ENCODE measurements at places on chromosomes 1 and 21. TPM values are rescaled to one million over a fixed set of nuclear protein-coding genes. Genes with fewer than 3 reads are reported as not detected.

DNA sequence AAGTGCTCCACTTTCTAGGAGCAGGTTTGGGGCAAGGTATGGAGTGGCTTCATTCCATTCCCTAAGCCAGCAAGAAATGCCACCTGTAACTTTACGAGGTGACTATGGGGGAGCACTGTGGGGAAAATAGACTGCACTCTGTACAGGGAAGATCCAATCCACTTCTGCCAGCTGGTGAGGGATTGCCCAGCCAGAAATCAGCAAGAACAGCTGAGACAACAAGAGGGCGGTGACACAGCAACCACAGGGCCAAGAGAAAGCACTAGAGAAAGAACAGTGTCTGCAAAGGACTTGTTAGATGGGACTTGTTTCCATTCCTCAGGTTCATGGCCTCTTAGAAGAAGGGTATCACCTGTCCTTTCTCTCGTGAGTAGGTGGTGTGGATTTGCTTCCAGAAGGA, 19.6 kb downstream of the CAPN8 start:
- DNase-seq: no peak
- H3K4me1 ChIP-seq: peaks cover 11% of the 10 kb centered on the region
- H3K27me3 ChIP-seq: no peaks in the 10 kb centered on the region

- H3K27me3 ChIP-seq: no peaks in the 10 kb centered on the region
- H3K36me3 ChIP-seq: no peaks in the 10 kb centered on the region
- no peaks in the 10 kb centered on the region for H3K4me1 ChIP-seq
- no peak overlapping the region for H3K4me3 ChIP-seq
Observed at GRCh38 chr1:53431805-53432565, 27.2 kb upstream of the DMRTB1 start.

The MORN1 gene
- total RNA-seq: 4.3 TPM

GRCh38 chr1:164675342-164675904, 116.4 kb downstream of the PBX1 start:
- no peaks in the 10 kb centered on the region for H3K36me3 ChIP-seq
- H3K27ac ChIP-seq: peak overlapping the region; percentile 83
- peaks cover 46% of the 10 kb centered on the region for H3K4me1 ChIP-seq
- DNase-seq: no peak

DNA sequence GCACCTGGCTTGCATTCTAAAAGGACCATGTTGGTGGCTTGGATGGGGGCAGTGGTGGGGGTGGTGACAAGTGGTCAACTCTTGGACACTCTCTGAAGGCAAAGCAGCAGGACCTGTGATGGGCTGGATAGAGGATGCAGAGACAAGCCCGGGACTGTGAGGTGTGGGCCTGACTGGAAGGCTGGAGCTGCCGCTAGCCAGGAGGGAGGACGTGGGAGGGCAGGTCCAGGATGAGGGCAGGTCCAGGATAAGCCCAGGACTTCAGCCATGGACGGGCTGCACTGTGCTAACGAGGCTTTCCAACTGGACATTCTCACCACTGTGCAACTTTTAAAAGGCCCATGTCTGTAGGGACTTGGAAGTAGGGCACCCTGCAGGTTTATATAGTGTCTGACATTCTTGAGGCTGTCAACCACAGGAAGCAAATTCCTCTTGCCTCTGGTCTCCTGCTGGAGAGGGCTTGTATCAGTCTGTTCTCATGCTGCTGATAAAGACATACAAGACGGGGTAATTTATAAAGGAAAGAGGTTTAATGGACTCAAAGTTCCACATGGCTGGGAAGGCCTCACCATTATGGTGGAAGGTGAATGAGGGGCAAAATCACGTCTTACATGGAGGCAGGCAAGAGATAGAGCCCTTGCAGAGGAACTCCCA, 8.3 kb upstream of the C1orf167 start:
- H3K36me3 ChIP-seq: no peaks in the 10 kb centered on the region
- no peak overlapping the region for H3K27ac ChIP-seq
- no peak overlapping the region for H3K4me3 ChIP-seq
- no peaks in the 10 kb centered on the region for H3K4me1 ChIP-seq
- no peak for DNase-seq
- no peaks in the 10 kb centered on the region for H3K27me3 ChIP-seq

DNA sequence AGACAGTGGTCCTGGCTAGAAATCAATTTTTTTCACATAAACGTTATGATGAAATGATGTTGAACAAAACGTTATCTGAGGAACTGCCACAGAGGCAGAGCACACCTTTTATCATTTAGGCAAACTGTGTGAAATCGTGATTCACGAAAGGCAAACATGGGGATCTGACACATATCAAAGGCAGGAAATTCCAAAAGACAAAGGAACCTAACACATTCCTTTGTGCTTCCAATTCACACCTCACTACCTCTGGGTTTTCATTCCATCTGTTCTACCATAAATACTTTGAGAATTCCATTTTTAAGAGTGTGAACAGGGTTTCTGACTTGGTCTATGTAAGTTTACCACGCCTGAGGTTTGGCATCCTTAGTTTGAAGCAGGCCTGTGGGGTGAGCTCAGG, 119.5 kb upstream of the KRTAP19-8 start:
- peaks cover 3% of the 10 kb centered on the region for H3K27me3 ChIP-seq
- no peaks in the 10 kb centered on the region for H3K36me3 ChIP-seq
- no peak for DNase-seq

DNA sequence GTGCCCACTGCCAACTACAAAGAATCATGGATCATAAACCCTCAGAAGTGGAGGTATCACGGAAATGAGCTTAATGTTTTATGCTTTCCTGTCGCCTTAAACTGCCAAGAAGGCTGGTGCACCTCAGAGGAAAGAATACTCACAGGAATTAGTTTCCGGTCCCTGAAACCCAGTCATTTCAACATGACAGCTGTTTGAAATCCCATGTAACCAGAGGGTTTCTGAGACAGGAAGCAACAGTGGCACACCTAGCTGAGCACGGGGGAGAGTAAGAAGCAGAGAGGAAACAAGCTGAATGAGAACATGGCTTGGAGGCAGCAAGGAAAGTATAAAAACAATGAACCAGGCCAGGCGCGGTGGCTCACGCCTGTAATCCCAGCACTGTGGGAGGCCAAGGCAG, 3.9 kb downstream of the JAK1 start:
- H3K36me3 ChIP-seq: no peaks in the 10 kb centered on the region
- H3K27ac ChIP-seq: peak overlapping the region; percentile 45
- H3K27me3 ChIP-seq: no peaks in the 10 kb centered on the region
- no peak for DNase-seq
- H3K4me3 ChIP-seq: no peak overlapping the region
- H3K4me1 ChIP-seq: peaks cover 69% of the 10 kb centered on the region

DNA sequence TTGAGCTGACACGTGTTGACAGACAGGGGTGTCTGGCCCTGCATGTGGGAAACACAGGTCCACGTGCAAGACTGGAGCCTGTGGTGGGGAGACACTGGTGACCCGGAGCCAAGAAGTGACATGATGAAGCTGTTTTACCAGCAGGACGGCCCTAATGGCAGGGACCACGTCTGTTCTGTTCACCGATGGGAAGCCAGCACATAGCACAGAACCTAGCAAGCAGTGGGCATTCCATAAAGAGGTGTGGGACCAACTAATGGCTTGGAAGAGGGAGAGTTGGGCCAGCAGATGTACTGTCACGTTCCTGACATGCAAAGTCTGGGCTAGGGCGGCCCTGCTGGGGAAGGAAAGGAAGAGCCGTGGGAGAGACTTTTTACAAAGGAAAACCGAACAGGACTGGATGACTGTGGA, 15.3 kb downstream of the NAV1 start:
- DNase-seq: no peak
- H3K4me1 ChIP-seq: peaks cover 5% of the 10 kb centered on the region
- H3K4me3 ChIP-seq: no peak overlapping the region
- H3K27me3 ChIP-seq: no peaks in the 10 kb centered on the region

The ADAMTSL4 gene
- total RNA-seq: 30.0 TPM

DNA sequence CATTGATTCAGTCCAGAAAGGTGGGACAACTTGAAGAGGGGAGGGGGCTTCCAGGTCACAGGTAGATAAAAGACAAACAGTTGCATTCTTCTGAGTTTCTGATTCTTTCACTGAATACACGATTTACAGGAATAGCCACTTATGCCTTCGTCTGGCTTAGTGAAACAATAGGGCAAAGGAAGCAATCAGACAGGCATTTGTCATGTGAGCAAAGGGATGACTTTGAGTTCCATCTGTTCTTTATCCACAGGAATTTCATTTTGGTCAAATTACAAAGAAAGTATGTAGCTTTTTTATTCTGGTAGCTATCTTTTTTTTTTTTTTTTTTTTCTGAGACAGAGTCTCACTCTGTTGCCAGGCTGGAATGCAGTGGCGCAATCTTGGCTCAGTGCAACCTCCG, 202.5 kb downstream of the TTLL7 start:
- H3K27me3 ChIP-seq: no peaks in the 10 kb centered on the region
- no peaks in the 10 kb centered on the region for H3K4me1 ChIP-seq
- no peak for DNase-seq

DNA sequence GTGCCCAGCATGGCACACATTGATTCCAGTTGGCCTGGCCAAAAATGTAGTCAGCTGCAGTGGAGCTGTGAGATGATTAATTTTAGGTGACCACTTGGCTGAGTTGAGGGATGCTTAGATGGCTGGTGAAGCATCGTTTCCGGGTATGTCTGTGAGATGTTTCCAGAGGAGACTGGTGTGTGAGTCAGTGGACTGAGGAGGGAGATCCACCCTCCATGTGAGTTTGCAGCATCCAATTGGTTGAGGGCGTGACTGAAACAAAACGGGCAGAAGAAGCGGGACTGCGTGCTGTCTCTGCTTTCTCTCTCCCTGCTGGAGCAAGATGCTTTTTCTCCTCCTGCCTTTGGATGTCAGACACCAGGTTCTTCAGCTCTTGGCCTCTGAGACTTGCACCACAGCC, 68.2 kb upstream of the DSCAM start:
- H3K4me3 ChIP-seq: no peak overlapping the region
- no peaks in the 10 kb centered on the region for H3K27me3 ChIP-seq
- no peaks in the 10 kb centered on the region for H3K4me1 ChIP-seq

- H3K36me3 ChIP-seq: no peaks in the 10 kb centered on the region
- peak overlapping the region; percentile 72 for H3K27ac ChIP-seq
- H3K4me1 ChIP-seq: peaks cover 32% of the 10 kb centered on the region
- no peak overlapping the region for H3K4me3 ChIP-seq
- DNase-seq: no peak
Observed at GRCh38 chr1:178057141-178057765, 36.7 kb upstream of the RASAL2 start.

DNA sequence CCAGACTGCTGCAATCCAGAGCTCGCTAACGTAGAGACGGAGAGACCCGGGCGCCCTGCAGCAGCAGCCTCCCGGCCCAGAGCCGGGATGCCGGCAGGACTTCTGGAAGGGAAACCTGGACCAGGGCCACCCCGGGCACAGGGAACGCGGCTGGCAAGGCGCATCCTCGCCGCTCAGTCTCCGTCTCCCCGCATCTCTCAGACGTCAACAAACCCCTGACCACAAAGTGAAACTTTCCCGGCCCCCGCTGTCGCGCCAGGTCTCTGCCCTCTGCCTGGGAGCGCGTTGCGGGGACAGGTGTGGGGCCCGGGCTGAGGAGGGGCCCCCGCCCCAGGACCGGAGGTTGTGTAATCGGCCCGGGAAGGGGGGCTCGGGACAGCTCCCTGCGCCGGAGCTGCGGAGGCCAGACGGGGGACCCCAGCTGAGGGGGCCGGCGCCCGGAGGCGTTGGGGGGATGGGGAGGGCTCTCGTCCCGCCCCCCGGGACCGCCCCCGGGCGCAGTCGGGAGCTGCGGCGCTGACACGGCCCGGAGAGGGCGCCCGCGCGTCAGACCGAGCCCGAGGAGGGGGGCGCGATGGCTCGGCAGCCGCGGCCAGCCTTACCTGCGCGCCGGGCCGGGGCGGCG, 116.6 kb upstream of the HIVEP3 start:
- DNase-seq: peak; percentile 22
- peak overlapping the region; percentile 72 for H3K27ac ChIP-seq
- peaks cover 7% of the 10 kb centered on the region for H3K4me1 ChIP-seq
- H3K36me3 ChIP-seq: no peaks in the 10 kb centered on the region
- H3K27me3 ChIP-seq: no peaks in the 10 kb centered on the region
- H3K4me3 ChIP-seq: peak overlapping the region; percentile 82

GRCh38 chr1:30313176-30313575, 410.2 kb downstream of the MATN1 start:
- no peak overlapping the region for H3K27ac ChIP-seq
- H3K4me1 ChIP-seq: no peaks in the 10 kb centered on the region
- DNase-seq: no peak
- H3K36me3 ChIP-seq: no peaks in the 10 kb centered on the region
- H3K4me3 ChIP-seq: no peak overlapping the region

DNA sequence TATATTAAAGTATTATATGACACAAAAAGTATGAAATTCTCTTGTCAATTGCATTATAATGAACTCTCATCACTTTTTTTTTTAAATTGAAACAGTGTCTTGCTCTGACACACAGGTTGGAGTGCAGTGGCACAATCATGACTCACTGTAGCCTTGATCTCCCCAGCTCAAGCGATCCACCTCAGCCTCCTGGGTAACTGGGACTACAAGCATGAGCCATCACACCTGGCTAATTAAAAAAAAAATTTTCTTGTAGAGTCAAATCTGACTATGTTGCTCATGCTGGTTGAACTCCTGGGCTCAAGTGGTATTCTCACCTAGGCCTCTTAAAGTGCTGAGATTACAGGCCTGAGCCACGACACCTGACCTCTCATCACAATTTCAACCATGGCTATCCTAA, 259.3 kb downstream of the S1PR1 start:
- H3K4me3 ChIP-seq: no peak overlapping the region
- H3K4me1 ChIP-seq: no peaks in the 10 kb centered on the region
- no peak for DNase-seq
- H3K27me3 ChIP-seq: no peaks in the 10 kb centered on the region
- H3K27ac ChIP-seq: no peak overlapping the region

DNA sequence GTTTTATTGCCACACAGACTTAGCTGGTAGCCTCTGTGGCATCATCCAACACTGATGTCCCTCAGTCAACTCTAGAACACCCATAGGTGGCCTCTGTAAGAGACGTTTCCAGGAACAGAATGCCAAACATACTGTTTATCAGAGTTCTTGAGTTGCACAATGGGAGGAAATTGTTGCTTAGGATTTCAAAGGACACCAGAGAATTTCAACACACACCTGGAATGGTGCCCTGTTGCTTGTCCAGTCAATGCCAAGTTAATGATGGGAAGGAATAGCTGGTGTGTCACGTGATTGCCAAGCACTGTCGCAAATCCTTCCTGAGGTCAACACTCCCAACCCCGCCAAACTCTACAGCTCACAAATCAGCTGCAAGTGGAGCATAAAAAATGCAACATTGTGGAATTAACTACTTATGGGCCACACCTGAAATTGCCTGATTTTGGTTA, 28.6 kb upstream of the DUSP23 start:
- H3K4me3 ChIP-seq: no peak overlapping the region
- no peaks in the 10 kb centered on the region for H3K27me3 ChIP-seq
- H3K36me3 ChIP-seq: no peaks in the 10 kb centered on the region

GRCh38 chr1:226195144-226195543, 8.6 kb upstream of the ACBD3 start:
- H3K27me3 ChIP-seq: no peaks in the 10 kb centered on the region
- no peak for DNase-seq
- no peak overlapping the region for H3K27ac ChIP-seq
- H3K36me3 ChIP-seq: no peaks in the 10 kb centered on the region

Data from gastrocnemius medialis (tissue), 4 donors.